ENCODE measurements at places on chromosomes 13 and 19. TPM values are rescaled to one million over a fixed set of nuclear protein-coding genes. Genes with fewer than 3 reads are reported as not detected.

DNA sequence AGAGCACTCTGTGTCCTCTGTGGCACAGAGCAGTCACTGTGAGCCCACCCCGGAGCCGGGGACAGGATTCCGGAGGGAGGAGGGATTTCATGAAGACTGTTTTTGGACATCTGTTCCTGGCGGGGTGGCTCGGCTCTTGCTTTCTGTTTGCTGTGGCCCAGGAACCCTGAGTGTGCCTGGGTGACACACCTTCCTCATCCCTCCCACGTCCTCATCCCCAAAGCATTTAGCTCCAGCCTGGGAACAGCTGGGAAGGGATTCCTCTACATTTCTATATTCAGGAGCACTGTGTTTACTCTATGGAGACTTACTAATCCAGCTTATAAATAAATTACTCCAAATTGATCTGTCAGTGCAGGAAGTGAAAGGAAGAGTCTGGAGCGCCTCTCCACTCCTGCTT is 97.8 kb upstream of the UBL3 start:
- H3K27ac ChIP-seq = no peak overlapping the region
- H3K4me3 ChIP-seq = no peak overlapping the region
- H3K4me1 ChIP-seq = peaks cover 6% of the 10 kb centered on the region
- H3K27me3 ChIP-seq = peaks cover 2% of the 10 kb centered on the region

- no peak overlapping the region for H3K4me3 ChIP-seq
- H3K4me1 ChIP-seq = peaks cover 57% of the 10 kb centered on the region
- no peaks in the 10 kb centered on the region for H3K27me3 ChIP-seq
- no peak overlapping the region for H3K27ac ChIP-seq
These were observed 21.6 kb downstream of the MYCBP2 start for GRCh38 chr13:77305266-77305665.

- H3K4me1 ChIP-seq = no peaks in the 10 kb centered on the region
- H3K27ac ChIP-seq = no peak overlapping the region
- H3K27me3 ChIP-seq = no peaks in the 10 kb centered on the region
- DNase-seq = no peak
- no peak overlapping the region for H3K4me3 ChIP-seq
- H3K36me3 ChIP-seq = no peaks in the 10 kb centered on the region
These were observed 343.5 kb downstream of the TEX29 start for GRCh38 chr13:111663953-111664421.

DNA sequence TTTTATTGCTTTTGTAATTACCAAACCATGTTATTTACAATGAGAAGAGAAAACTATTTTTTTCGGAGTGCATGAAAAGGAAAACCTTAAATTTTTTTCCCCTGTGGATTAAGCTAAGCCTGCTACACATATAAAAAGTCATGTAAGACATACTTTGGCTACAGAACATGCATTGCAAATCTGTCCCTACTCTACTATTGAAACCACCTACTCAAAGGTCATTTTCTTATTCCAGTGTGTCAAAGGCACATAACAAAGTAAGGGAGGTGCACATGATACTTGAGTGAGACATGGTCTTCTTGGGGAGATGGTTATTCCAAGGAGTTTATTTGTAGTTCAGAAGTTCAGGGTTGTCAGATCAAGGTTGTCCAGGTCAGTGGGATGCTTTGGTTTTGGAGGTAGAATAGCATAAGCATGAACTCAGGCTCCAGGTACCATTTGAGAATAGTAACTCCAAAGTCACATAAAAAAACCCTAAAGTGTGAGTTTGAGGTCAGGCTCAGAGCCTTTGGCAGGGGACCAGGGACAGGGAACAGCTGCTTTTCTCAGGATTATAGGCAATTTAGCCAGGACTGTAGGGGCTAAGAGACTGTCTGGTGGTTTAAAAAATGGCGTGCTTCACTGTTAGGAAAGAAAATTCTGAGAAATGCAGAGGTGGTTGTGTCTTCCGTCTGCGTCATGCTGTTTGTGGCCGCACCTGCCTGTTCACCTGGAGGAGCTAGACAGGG is 15.4 kb downstream of the FARP1 start:
- H3K27me3 ChIP-seq = no peaks in the 10 kb centered on the region

DNA sequence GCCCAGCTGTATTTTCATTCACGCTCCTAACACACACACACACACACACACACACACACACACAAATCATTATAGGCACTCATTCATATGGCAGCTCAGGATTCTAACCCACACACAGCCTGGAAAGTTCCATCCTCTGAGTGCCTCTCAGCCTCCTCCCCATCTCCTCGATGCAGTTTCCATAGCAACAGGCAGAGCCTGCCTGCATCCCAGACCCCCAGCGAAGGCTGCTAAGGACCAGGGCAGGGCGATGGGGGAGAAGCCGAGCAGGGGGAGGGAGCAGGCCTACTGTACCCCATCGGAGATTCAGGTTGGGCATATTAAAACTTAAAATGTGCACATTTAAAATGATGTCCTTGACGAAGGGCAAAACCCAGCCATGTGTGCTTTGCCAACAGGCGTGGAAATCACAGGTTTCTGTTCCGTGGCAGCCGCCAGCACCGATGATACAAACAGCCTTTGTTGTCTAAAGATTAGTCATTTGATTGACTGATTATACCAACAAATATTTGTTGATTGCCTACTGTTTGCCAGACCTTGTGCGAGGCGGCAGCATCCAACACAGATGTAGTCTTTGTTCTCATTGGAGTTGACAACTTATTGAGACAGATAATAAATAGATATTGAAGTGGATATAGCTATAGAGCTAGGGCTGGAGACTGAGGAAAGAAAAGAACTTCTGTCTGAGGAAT is 43.8 kb upstream of the USP29 start:
- no peak overlapping the region for H3K4me3 ChIP-seq
- H3K27ac ChIP-seq = no peak overlapping the region
- no peak for DNase-seq
- no peaks in the 10 kb centered on the region for H3K4me1 ChIP-seq
- no peaks in the 10 kb centered on the region for H3K27me3 ChIP-seq

- no peak for DNase-seq
- peaks cover 54% of the 10 kb centered on the region for H3K36me3 ChIP-seq
- H3K4me3 ChIP-seq = no peak overlapping the region
- peaks cover 62% of the 10 kb centered on the region for H3K4me1 ChIP-seq
- H3K27me3 ChIP-seq = no peaks in the 10 kb centered on the region
- H3K27ac ChIP-seq = peak overlapping the region; percentile 4
These were observed 67.4 kb downstream of the STK24 start for GRCh38 chr13:98509271-98510155.

DNA sequence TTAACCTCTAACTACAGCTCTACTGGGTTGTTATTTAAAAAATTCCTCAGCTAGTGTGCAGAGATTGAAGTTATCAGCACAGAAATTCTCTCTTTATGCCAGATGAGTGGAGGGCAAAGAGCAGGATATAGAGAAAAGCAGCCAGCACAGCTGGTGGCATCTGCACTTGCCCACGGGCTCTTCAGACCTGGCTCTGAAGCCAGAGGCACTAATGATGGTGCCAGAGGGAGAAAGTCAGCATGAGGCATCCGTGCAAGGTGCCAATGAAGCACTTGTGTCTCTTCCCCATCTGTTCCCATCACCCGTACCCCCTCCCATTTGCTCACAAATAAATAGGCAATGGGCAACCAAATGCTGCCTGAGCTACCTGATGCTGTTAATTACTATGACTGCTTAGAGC is 138.9 kb downstream of the OLFM4 start:
- no peaks in the 10 kb centered on the region for H3K4me1 ChIP-seq
- H3K4me3 ChIP-seq = no peak overlapping the region
- H3K36me3 ChIP-seq = no peaks in the 10 kb centered on the region
- no peak for DNase-seq

- no peak overlapping the region for H3K27ac ChIP-seq
- no peaks in the 10 kb centered on the region for H3K4me1 ChIP-seq
- H3K36me3 ChIP-seq = no peaks in the 10 kb centered on the region
These were observed 516.3 kb upstream of the HTR2A start for GRCh38 chr13:47413112-47413511.

Gene TNFSF13B
- total RNA-seq = 3.1 TPM

GRCh38 chr13:78121459-78122348 is 203.1 kb upstream of the EDNRB start:
- peaks cover 2% of the 10 kb centered on the region for H3K4me1 ChIP-seq
- H3K4me3 ChIP-seq = no peak overlapping the region
- peaks cover 7% of the 10 kb centered on the region for H3K27me3 ChIP-seq
- H3K36me3 ChIP-seq = no peaks in the 10 kb centered on the region
- DNase-seq = peak; percentile 54
- H3K27ac ChIP-seq = no peak overlapping the region

GRCh38 chr13:79126706-79127105 is 279.3 kb downstream of the RBM26 start:
- H3K4me1 ChIP-seq = no peaks in the 10 kb centered on the region
- peaks cover 6% of the 10 kb centered on the region for H3K27me3 ChIP-seq
- no peaks in the 10 kb centered on the region for H3K36me3 ChIP-seq

All from activated CD8-positive, alpha-beta T cell treated with anti-CD3 and anti-CD28 coated beads, Interleukin-2, amount 10 ng/mL, durations not matched to agents 7 days and 5 days (primary cell).